ENCODE measurements at places on chromosomes 16 and 17.

DNA sequence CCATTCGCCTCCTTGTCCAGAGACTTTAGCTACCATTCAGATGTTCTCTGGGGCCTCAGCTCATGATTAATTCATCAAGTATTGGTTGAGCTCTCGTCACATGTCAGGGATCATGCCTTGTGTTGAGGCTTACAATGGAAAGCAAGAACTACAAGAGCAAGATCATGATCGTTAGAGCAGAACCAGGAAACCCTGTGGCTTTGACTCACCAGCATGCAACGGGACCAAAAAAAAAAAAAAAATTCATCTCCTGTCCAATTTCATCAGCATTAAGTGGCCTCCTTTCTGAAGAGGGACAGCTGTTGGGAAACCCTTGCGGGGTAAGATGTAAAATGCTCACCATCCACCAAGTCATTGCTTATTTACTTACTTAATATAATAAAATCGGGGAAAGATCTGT, 12.1 kb upstream of the USP10 start:
- DNase-seq, result no peak

DNA sequence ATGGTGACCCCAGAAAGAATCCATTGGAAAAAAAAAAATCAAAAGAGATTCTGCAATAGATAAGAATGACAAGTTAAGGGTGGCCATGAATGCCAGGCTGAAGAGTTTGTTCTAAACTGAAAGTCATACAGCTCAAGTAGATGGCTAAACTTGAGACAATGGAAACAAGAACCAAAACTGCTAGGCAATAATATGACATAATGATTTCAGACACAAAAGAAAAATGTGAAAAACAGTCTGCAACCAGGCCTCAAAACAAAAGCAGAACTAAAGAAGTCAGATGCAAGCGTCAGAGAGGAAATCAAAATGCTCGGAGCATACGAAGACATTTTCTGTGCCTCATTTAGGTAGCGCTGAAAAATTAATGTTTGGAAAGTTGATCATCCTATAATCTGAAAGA, 54.4 kb upstream of the YPEL2 start:
- no peak for DNase-seq

DNA sequence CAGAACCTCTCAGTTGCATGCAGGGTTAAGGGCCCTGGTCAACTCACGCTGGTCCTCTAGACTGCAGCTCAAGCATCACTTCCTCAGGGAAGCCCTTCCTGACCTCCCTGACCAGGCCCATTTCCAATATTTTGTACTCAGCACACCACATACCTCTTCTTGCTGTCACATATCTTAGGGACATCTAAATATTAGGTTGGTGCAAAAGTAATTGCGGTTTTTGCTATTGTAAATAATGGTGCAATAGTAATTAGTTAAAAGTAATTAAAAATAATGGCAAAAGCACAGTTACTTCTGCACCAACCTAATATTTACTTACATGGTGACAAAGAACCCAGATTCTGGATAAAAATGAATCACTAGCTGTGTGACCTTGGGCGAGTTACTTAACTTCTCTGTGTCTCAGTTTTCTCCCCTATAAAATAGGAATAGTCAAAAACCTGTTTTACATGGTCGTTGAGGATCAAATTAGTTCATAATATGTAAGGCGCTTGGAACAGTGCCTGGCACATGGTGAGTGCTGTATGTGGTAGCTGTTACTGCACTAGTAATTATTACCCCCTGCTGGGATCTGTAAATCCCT, 177.4 kb downstream of the PRKCB start:
- DNase-seq, result no peak

- DNase-seq, result no peak
These were observed 161.2 kb downstream of the COPRS start for GRCh38 chr17:31697838-31698237.

DNA sequence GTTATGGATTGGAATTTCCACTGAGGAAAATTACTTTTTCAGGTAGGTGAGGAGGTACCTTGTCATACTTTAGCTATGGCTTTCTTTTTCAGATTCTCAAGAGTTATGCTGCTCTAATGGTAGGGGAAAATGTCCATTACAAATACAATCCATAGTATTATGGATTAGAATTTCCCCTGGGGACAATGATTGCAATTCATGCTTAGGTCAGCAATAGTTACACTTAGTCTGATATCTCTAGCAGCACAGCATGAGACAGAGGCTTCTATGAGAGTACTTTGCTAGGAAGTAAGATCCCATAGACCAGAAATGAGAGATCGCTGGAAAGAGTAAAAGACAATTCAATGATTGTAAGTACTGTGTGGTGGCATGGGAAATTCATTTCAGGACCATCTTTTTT, 949.5 kb upstream of the CDH8 start:
- no peak for DNase-seq

GRCh38 chr16:75614066-75614897, 8.8 kb downstream of the ADAT1 start:
- DNase-seq, result no peak

GRCh38 chr17:65518256-65518655, 43.2 kb downstream of the AXIN2 start:
- no peak for DNase-seq

GRCh38 chr17:3683054-3683511, 12.9 kb downstream of the P2RX5 start:
- DNase-seq, result no peak

GRCh38 chr16:7861891-7862582, 529.4 kb downstream of the RBFOX1 start:
- DNase-seq, result no peak

- no peak for DNase-seq
These were observed 48.4 kb downstream of the FBXL20 start for GRCh38 chr17:39352986-39353385.

GRCh38 chr17:21269394-21269793, 15.1 kb upstream of the MAP2K3 start:
- DNase-seq, result no peak

GRCh38 chr16:52451971-52452421, 94.9 kb downstream of the TOX3 start:
- DNase-seq, result no peak

GRCh38 chr17:15321556-15322251, 19.7 kb downstream of the TEKT3 start:
- DNase-seq, result no peak

GRCh38 chr16:84840687-84841627, 21.2 kb downstream of the CRISPLD2 start:
- no peak for DNase-seq

DNA sequence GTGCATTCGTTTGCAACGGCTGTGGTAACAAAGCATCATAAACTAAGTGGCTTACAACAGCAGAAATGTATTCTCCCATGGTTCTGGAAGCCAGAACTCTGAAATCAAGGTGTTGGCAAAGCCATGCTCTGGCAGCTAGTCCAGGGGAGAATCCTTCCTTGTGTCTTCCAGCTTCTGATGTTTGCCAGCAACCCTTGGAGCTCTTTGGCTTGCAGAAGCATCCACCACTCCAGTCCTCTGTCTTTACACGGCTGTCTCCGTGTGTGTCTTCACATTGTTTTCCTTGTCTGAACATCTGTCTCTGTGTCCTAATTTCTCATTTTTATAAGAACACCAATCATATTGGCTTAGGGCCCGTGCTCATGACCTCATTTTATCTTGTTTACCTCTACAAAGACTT, 265.3 kb upstream of the HSBP1 start:
- no peak for DNase-seq

DNA sequence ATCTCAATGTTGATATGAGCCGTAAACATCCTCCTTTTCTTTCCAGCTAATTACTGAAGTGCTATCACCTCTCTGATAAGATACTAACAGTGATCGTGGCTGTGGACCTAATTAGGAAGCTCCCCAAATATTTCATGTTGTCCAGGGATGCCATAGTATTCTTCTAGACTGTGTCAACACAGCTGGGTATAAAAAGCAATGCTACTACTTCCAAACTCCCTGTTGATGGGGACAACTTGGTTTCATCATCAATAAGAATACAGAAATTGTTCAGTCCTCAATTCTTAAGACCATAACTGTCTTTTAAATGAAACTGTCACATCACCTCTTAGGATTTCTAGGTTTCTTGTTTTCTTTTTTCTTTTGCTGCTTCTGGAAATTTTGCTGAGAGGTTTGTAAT, 530.6 kb downstream of the TOX3 start:
- no peak for DNase-seq

GRCh38 chr17:80419255-80419654, 4.3 kb downstream of the ENDOV start:
- DNase-seq, result no peak

- no peak for DNase-seq
These were observed 506.8 kb downstream of the TMEM114 start for GRCh38 chr16:8083560-8083959.

DNA sequence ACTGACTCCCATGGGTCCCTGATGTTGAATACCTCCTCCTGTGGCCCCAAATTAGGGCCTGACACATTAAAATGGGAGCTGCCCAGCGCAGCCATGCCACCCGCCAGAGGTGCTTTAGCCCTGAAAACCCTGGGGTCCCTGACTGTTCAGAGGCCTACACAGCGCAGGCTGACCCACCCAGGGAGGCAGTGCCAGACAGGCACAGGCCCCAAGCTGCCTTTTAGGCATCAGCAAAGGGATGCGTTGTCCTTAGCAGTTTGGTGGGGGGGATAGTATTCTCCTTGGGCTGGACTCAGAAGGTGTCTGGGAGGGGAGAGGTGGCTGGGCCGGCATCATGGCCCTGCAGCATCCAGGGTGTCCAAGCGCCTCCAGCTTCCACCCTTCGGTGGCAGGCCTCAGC, 1.4 kb downstream of the RAPGEFL1 start:
- no peak for DNase-seq

DNA sequence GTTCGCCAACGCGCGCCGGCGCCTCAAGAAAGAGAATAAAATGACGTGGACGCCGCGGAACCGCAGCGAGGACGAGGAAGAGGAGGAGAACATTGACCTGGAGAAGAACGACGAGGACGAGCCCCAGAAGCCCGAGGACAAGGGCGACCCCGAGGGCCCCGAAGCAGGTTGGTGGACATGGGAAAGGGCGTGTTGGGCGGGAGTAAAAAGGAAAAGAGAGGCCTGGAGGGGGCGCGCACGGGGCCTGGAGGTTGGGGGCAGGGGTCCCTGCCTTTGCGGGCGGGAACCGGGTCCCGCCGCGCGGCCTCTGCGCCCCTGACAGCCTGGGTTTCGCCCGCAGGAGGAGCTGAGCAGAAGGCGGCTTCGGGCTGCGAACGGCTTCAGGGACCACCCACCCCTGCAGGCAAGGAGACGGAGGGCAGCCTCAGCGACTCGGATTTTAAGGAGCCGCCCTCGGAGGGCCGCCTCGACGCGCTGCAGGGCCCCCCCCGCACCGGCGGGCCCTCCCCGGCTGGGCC, 2.1 kb downstream of the IRX5 start:
- no peak for DNase-seq

GRCh38 chr17:58097384-58098088, 14.3 kb downstream of the DYNLL2 start:
- DNase-seq, result no peak

- peak; percentile 39 for DNase-seq
These were observed 17.2 kb upstream of the NUDT16L1 start for GRCh38 chr16:4675864-4676786.

DNA sequence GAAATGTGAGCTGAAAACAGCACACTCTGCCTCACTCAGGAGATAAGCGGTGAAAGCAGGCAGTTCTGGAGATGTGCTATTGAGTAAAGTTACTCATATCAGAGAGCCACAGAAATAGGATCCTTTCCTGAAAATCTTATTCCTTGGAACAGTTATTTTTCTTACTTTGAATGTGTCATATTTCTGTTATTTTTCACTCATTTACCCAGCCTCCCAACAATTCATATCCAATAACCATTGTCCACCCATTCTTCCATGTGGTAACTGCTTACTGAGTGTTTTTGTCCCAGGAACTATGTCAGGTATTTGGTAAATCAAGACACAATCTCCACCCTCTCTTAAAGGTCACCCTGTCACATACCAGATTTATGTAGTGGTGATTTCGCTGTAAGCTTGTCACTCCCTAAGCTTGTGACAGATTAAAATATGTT, 144.9 kb downstream of the PARN start:
- no peak for DNase-seq

DNA sequence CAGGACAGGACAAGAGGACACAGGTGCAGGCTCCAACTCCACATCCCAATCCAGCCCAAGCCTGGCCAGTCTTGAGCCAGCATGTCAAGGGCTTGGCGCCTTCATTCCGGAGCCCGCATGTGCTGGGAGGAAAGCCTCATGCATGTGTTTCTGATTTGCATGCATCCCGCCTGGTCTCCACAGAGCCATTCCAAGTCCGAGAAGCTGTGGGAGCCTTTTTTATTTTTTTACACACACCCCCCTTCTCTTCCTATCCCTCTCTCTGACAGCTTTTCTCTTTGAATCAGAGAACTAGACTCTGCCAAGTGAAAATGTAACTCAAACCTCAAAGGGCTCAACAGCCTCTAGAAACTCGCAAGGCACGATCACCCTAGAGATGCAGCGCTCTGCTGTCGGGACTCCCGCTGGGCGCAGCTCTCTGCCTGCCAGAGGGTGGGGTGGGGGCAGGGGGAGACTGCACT, 45.1 kb downstream of the NOG start:
- no peak for DNase-seq

GRCh38 chr16:23394141-23394831, 58.7 kb downstream of the COG7 start:
- no peak for DNase-seq

GRCh38 chr16:88539652-88540345, 30.4 kb upstream of the ZC3H18 start:
- no peak for DNase-seq

DNA sequence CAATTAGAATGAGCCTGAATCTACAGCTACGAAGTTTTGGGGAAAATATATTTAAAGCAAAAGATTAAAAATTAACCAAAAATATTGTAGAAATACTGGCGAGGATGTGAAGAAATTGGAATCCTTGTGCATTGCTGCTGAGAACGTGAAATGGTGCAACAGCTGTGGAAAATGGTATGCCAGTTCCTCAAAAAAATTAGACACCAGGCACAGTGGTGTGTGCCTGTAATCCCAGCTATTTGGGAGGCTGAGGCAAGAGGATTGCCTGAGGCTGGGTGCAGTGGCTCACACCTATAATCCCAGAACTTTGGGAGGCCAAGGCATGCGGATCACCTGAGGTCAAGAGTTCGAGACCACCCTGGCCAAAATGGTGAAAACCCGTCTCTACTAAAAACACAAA, 119.9 kb upstream of the TMEM97 start:
- DNase-seq, result no peak

GRCh38 chr17:1797323-1797722, 32.4 kb downstream of the SMYD4 start:
- DNase-seq, result no peak

DNA sequence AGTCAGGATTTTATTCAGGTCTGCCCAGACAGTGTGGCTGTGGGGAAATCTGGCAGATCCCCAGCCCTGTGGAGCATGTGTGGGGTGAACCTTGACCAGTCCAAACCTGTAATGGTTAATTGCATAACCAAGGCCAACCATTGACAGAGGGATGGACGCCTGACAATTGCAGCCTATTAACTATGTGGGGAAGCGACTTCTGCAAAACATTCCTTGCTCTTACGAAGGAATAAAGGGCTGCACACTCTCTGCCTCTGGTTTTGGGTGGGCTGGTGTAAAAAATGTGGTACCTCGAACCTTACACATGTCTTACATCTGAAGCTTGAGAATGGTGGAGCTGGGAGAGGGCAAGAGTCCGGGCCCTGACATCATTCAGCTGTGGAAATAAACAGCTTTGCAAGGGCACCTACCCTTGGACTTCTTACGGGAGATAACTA, 35.8 kb downstream of the MAF start:
- no peak for DNase-seq

- DNase-seq, result no peak
These were observed 3.5 kb upstream of the CTCF start for GRCh38 chr16:67558859-67559258.

Data from activated CD8-positive, alpha-beta memory T cell treated with anti-CD3 and anti-CD28 coated beads for 4 hours (primary cell).